Activated CD4-positive, alpha-beta T cell treated with anti-CD3 and anti-CD28 coated beads, Interleukin-10, Interleukin-2, amounts not matched to agents 100 ng/mL and 50 ng/mL, durations not matched to agents 16 hours and 8 hours (primary cell): ENCODE measurements at places on chromosomes 3 and 15.

DNA sequence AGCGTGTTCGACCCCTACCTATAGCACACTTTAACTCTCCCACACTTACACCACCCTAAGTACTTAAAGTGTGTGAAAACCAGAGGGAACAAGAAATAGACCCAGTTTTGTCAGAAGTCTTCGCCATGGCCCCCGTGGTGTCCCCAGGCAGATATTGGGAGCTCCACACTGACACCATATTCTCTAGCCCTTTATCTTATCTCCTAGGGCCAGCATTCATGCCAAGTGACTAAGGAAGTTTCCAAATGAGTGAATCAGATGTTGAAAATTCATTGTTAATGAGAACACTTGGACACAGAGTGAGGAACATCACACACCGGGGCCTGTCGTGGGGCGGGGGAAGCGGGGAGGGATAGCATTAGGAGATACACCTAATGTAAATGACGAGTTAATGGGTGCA is 31.8 kb downstream of the P3H2 start:
- no peak for DNase-seq

DNA sequence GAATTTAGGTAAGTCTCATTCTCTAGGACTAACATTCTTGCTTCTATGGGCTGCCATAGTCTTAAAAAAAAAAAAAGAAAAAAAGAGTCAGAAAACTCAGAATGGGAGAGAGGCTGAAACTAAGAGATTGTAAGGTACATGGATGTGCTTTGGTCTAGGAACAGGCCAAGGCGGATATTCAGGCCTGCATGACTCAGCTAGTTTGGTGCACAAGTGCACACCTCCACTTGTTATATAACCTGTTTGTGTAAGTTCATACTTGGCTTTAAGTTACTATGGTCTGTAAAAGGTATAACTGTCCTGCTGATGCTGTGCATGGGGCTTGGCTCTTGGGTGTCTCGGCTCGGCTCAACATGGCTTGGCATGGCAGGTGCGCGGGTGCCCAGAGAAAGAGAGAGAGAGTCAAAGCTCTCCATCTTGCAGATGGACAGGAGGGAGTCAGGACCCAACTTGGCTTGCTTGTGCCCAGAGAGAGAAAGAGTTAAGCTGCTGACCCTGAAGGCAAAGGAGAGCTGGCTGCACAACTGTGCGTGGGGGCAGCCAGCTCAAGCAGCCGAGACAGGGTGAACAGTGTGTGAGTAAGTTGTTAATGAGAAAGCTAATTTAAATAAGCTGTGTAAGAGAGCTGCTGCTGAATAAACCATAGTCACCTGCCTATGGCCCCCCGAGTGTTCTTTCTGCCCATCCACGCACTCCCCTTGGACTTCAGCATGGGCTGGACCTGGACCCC is 31.4 kb upstream of the CHRNB4 start:
- no peak for DNase-seq

DNA sequence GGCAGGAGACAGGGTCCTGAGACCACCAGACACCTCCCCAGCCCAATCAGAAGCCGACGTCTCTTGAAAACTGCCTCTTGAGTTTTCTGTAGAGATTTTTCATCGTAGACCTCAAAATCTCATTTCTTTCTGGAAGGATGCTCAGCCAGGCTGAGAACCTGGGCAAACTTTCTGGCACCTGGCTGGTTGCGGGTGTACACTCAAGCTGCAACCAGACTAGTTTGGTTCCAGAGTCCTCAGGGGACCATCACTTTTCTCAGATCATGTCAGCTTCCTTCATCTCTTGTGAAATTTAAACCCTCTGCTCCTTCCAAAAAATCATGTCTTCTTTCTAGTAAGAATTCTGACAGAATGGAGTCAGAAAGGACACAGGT is 45.1 kb downstream of the CMTM7 start:
- peak; percentile 66 for DNase-seq

DNA sequence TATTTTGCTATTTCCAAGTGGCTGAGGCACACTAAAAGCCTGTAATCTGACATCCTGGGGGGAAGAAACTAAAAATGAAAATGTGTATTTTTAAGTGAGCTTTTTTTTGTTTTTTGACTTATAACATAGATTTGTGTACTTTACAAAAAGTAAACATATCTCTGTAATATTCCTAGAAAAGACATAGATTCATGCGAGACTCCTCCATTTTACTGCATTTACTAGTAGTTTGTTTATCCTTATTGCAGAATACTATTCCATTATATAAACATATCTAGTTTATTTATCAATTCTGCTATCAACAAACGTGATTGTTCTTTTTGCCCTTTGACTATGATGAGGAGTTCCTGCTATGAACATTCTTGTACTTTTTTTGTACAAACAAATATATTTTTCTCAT is 67.8 kb upstream of the PLSCR5 start:
- DNase-seq: no peak

- no peak for DNase-seq
These were observed 41.2 kb downstream of the RAB7A start for GRCh38 chr3:128767094-128767750.

DNA sequence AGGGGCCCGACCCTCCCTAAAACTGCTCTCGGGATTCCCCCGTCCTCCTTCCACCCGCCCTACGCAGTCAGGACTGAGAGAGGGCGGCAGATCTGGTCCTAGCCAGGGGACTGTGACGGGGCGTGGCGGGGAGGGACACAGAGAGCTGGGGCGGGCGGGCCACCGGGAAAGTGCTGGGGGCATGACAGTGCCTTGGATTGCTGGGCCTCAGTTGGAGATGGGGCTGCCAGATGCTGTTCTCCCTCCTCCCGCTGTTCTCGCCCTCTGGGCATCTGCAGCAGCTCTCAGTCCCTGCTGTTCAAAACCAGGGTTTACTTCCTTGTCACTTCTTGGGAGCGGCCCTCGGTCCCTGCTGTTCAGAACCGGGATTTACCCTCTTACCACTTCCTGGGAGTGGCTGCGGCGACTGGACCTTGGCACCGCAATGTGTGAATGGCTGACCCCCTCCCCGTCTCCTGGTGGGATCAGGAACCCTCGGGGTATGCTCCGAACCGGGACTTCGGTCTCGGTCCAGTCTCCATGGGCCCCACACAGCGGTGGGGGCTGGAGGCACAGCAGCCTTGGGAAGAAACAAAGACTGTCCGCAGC is 1.8 kb upstream of the RPP25 start:
- DNase-seq: no peak

DNA sequence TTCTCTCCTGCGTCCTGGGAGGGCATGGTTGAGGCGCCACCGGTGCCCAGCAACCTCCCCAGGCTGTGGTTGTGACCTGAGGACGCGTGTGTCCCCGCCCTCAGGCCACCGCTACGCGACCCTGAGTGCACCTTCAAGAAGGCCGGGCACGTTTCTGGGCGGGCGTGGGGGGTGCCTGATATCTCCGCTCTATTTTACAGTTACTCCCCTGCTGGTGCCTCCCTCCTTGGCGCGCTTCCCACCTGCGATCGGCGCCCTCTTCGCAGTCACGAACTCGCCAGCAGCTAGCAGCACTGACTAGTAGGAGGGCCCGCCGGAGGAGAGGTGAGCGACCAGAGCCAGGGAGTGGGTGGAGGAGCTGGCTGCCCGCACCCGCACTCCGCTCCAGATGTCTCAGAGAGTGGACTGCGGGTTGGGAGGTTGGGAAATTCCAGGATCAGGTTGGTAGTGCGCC is 43.2 kb upstream of the POLG start:
- DNase-seq: no peak

DNA sequence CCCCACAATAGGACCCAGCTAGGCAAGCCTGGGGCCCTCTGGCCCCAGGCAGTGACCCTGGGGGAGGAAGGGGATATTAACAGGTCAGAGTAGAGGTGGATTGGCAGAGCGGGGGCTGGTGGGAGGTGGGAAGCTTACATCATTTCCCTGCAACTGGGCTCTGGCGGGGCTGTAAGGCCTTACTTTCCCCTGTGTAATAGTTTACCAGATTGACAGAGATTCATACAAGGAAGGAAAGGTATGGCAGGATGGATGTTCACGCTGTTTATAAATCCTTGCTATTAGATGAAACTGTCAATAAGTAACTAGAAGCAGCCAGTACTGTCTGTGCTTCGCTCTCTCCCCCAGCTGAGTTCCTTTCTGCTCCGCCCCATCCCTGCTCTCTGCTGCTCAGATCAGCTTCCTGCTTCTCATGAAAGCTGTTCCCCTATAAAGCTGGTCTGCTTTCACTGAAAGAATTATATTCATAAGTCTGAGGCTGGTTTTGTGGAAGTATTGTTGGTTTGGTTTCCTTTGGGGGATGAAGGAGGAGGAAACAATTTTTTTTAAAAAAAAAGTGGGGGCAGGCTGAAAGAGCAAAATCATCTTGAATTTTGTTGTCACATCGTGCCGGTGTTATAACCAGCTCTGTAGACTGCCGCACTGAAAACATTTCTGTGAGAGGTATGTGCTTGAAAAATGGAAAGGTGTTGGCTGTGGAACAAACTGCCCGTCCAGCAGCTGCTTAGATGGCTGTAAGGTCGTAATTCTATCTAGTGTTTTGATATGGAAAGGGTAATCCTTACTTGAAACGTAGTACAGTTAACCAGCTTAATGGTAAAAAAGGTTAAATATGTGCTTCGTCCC is 76.4 kb downstream of the BBX start:
- DNase-seq: peak; percentile 63
